HCT116 (cell line): ENCODE measurements at places on chromosomes 7 and 10.
A peak's percentile ranks its signal among the peaks of the same experiment; 100 is the strongest.

- no peak for DNase-seq
Measured at GRCh38 chr7:137667633-137668387, 179.0 kb downstream of the DGKI start.

GRCh38 chr10:129562487-129562886 lies 95.4 kb downstream of the MGMT start:
- DNase-seq, result no peak

GRCh38 chr7:108340856-108341411 lies 115.3 kb downstream of the NRCAM start:
- no peak for DNase-seq

DNA sequence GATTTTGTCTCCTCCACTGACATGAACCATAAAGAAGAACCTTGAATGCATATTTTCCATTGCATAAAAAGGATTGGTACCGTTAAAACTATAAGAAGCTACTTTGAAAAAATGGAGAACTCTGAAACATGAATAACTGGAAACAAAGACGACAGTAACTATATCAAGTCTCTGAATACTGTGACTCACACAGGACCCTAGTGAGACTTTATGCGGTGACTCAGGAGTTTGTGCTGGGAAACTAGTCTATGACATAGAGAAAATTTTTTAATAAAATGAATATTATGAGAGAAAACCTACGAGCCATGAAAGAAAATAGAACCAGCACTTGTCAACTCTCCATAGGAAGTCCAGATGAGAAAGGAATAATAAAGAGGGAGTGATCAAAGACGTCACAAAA lies 339.9 kb upstream of the ADARB2 start:
- no peak for DNase-seq

GRCh38 chr7:69643708-69644445 lies 45.6 kb downstream of the AUTS2 start:
- no peak for DNase-seq

DNA sequence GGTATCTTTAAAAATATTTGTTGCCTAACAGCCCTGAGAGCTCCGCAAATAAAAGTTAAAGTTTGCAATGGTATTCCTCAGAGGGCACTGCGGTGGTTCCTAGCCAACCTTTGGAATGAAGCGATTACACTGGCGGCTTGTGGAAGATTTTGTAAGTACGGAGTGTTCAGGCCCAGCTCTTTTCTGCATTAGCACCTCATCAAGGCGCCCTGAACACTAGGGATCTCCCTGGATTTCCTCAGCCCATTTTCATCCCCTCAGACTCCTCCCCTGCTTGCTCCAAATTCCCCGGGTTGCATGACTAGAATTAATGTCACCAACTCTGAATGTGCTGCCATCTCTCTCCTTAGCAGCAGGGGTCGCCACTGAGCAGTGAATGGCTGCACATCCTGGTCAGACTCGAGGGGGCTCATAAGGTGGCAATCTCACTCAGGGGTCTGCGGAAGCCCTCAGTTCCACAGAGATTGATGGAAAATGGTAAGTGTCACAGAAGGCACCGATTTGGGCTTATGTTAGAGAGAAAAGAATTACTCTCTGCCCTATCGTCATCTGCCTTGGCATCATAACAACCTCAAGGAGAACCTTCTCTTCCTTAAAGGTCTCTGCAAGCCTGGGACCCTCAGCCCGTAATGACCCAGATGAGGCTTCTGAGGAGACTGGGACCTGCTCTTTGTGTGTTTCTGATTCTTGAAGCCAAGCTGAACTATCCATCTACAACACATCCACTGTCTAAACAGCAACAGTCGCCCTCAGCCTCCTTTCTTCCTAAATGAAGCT lies 262.8 kb upstream of the AOAH start:
- DNase-seq, result peak; percentile 34

GRCh38 chr7:51062222-51062987 lies 254.2 kb downstream of the COBL start:
- DNase-seq, result no peak
